ENCODE measurements at places on chromosomes 13 and 19.

DNA sequence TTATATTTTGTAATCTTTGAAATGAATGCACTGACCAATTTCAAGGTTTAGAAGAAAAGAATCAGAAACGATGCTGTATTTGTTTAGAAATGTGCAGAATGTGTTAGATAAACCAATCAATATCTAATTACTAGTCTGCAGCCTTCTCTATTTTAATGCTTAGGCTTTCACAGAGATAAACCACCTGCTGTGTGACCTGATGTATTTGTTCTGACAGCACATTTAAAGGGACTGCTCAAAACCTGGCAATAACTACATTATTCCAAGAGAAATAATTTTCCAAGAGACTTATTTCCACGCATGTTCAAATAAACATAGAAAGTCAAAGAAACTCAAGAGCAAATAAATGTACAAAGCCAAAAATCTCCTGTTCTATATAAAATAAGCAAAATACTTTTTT is 641.6 kb upstream of the PCDH20 start:
- DNase-seq, result no peak

DNA sequence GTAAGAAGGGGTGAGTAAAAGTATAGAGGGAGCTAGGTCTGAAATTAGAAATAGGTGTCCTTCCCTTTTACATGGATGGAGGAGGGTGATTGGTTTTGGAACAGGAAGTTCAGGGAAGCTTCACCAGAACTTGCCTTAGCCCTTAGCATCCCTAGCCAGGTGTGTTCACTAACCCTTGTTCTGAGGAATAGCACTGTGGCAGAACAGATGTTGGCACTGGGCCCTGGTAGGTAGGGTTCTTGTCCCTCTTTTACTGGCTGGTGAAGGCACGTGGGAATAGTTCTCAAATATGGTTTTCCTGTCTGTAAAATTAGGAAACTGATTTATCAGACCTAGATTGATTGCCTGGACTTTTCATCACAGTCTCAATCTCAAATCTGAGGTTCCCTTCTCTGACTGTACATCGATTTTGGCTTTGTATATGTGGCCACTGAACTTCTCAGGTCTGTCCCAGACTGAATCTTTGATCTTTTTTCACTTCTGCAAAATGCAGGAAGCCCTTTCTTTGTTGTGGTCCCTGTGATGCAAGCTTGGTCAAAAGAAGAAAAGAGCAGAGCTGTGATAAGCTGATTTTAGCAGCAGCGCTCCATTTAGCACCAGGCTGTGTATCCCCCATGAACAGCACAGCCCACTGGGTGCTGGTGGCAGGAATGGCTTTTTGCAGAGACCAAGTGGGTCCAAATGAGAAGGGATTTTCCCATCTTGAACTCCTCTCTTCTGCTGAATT is 86.2 kb upstream of the HTR2A start:
- DNase-seq, result no peak

- no peak for DNase-seq
These were observed 4.2 kb downstream of the ANO8 start for GRCh38 chr19:17330262-17331044.

- DNase-seq, result no peak
These were observed 22.1 kb downstream of the MAST3 start for GRCh38 chr19:18119717-18120105.

DNA sequence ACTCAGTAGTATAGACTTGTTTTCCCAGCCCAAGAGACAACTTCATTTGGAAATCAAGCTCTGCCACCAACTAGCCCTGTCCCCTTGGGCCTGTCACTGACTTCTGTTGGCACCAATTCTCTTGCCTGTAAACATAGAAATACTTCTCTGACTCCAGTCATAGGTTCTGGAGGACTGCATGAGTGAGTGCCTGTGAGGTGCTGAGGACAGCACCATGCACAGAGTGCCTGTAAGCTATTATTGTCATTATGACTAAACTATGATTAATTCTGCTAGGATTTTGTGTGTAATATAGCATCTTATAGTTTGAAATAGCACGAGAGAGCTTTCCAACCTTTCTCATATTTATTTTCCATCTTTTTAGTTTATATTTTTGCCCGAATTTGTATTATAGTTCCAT is 247.9 kb downstream of the MYO16 start:
- no peak for DNase-seq

DNA sequence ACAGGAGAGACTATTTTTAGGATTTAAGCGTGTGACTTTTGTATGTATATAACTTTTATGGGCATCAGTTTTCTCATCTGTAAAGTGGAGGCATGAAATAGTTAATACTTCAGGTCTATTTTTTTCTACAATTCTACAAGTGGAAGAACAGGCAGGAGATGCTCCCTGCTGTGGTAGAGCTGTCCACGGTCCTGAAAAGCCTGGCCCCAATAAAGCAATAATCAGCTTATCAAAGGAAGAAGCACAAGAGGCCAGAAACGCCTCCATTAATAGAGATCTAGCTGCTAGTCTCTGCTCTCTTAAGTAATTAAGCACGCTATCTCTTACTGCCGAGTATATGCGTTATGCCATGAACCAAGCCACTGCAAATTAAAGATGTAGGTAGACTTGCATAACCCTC is 28.0 kb upstream of the WASF3 start:
- DNase-seq, result peak; percentile 74

GRCh38 chr13:110971486-110971885 is 56.6 kb upstream of the ANKRD10 start:
- DNase-seq, result no peak

Data from hindlimb muscle (tissue), 1 donor.